B cell (primary cell): ENCODE measurements at places on chromosomes 5 and 9. TPM values are rescaled to one million over a fixed set of nuclear protein-coding genes. Genes with fewer than 3 reads are reported as not detected.

DNA sequence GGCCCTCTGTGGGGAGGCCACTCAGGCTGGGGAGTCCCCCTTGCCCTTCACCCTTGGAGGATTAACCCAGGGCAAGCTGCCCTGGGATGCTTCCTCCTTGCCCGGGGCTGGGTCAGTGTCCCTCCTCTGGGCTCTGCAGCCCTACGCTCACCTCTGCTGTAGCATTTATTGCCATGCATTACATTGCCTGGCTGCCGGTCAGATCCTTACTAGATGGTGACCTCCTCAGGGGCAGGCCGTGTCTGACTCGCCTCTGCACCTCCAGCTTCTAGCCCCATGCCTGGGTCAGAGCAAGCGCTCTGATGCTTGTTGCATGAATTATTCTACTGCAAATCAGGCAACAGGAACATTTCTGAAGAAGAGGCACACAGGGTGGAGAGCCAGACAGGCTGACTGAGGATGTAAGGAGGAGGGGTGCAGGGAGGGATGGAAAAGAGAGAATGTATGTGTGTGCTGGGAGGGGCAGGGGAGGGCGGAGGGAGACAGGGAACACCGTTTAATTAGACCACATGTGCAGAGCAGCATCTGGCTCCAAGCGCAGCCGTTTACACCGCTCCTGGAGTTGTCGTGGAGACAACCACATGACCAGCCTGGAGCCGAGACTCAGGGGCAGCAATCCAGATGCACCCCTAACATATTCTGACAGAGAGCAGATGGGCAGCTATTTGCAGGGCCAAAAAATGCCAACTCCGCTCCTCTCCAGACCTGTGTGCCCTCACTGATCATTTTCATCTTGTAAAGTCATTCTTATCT lies 117.0 kb downstream of the CRB2 start:
- DNase-seq = no peak

DNA sequence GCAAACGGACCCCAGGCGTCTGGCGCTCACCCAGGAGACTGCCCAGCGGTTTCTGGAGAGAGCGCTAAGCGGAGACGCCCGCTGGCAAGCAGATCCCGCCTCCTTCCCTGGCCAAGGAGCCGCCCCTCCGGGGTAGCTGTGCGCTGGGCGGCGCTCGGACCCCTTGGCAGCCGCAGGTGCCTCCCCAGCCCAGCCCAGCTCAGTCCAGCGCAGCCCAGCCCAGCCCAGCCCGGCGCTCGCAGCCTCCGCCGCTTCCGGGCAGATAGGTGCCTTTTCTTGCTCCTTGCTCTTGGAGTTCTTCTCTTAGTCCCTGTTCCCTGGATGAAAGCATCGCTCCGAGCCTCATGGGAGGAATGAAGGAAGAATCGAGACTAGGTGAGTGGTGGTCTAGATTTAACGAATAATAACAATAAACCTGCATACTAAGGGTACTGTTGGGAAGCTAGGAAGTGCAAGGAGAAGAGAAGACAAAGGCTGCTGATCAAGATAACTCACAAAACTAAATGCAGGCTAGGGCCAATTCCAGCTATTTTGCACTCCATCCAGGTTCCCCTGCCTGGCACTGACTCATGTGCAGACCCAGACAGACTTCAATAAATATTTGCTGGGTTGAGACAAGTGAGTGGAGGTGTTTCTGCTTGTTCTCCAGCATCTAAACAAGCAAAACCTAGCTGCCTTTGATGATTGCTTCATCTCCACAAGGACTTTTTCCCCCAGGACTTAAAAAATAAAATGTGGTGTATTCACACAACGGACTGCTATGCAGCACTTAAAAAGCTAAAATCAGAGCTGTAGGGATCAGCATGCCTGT lies at the start of gene STK32A:
STK32A (plus strand) TSS at position 202 of the 811 bp plus-strand sequence. CDS start 4,609 bp downstream, outside the sequence.
- DNase-seq = no peak

- no peak for DNase-seq
These were observed 74.7 kb upstream of the C5orf46 start for GRCh38 chr5:147981074-147981473.

DNA sequence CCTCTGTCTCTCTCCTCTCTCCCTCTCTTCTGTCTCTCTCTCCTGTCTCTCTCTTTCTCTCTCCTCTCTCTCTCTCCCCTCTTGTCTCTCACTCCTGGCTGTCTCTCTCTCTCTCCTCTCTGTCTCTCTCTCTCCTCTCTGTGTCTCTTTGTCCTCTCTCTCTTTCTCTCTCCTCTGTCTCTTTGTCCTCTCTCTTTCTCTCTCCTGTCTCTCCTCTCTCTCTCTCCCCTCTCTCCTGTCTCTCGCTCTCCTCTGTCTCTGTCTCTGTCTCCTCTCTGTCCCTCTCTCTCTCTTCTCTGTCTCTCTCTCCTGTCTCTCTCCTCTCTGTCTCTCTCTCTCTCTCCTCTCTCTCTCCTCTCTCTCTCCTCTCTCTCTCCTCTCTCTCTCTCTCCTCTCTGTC lies 25.0 kb downstream of the STK32A start:
- no peak for DNase-seq

DNA sequence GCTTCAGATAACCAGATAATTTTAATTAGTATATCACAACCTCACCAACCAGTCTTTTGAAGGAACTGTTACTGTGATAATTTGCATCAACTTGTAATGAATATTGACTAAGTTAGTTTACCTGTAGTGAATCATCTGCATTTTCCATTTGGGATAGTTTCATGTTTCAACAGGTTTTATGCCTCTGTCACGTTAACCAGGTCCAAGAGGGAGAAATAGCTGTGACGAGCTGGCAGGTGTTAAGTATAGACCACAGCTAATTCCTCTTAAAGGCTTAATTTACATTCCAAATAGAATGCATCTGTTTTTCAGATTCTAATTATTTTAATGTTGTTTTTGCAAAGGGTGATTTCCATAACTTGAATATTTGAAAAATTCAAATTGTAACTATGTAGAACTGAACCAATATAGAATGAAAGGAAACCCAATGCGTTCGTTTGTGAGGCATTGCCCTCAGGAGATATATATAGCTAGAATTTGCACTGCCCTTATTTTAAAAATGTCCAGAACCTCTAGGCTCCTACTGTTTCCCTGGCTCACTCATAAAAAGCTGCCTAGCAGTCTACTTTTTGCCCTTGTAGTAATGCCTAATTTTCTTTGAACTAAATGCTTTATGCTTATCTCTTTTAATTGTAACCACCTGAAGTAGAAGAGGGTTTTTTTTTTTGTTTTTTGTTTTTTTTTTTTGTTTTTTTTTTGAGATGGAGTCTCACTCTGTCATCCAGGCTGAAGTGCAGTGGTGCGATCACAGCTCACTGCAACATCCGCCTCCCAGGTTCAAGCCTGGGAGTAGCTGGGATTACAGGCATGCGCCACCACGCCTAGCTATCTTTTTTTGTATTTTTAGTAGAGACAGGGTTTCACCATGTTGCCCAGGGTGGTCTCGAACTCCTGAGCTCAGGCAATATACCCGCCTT lies 270.5 kb downstream of the SMARCA2 start:
- DNase-seq = no peak

DNA sequence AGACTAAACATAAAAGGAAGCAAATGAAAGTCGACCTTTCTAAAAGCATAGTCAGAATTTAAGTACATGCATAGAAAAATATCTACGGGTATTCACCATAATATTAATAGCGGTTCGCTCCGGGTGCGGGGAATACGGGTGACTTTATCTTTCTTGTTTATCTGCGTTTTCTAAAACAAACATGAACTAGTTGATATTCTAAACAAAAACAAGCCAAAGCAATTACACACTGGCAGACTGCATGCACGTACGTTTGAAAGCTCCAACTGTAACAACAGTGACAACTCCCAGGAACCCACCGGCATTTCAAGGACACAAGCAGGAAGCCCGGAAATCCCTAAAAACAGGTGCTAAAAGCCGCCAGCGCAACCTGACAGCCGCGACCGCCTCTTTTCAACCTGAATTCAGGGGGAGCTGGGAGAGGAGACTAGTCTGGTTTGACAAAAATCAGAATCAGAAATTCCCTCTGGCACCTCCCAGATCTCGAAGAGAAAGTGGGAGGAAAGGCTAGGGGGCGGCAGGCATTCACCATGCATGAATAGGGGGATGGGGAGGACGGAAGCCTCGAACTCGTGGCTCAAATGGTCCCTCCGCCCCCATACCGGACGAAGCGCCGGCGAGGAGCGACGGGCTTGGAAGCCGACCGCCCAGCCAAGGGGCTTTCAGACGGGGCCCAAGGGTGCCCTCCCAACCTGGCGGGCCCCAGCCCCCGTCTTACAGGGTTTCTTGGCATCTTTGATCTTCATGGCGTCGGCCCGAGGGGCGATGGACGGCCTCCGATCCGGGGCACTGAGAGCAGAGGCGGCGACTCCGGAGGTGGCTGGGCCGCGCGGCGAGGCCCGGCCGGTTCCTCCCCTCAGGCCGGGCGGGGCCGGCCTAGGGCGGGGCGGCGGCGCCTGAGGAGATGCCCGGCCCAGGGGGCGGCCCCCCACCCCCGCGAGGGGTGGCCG lies at the start of gene PANK3:
PANK3 (minus strand) TSS at position 831 of the 950 bp plus-strand sequence; CDS start at position 746, 85 bp downstream.
- no peak for DNase-seq

GRCh38 chr5:117302473-117302872 lies 727.9 kb upstream of the SEMA6A start:
- DNase-seq = no peak

GRCh38 chr5:40755407-40756365 lies at the start of gene TTC33:
TSS of gene TTC33 (minus strand) at chr5:40755961. CDS start at chr5:40747018, 8,943 bp downstream.
- DNase-seq = peak; percentile 92

- DNase-seq = no peak
These were observed 161.1 kb upstream of the EFNA5 start for GRCh38 chr5:107831612-107832395.

DNA sequence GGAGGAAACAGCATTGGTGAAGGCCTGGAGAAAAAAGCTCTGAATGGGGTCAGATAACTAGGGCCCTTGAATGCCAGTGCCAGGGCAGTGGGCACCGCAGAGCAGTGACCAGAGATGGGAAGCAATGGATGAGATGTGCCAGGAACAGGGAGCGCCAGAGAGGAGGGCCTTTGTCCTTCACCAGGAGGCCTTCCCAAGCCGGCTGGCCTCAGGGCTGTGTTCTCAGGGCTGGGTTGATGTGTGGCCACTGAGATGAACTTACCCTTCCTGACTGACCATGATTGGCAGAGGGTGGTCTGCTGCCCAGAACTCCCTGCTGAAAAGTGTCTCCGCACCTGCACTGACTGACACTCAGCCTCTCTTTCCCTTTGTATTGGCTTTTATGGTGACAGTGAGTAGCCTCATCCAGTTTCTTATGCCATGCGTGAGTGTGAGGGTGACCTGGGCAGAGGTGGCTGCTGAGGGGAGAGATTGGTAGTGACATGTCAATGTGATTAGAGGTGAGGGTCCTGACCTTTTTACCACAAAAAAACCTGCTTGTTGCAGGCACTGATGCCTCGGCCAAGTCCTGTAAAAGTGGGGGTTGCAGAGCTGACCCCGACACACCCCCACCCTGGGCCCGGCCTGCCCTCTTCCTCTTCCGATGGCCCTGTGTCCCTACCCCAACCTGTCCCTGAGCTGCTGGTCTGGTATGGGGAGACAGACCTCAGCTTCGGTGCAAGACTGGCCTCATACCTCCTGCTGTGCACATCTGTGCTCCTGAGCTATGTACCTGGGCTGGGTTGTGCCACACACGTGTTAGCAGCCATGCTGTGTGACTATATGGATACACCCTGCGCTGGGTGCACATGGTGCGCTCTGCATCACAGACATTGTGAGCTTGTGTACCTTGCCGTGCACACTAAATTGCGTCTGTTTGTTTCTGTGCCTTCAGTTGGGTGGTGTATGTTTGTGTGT lies 57.1 kb upstream of the PSD2 start:
- DNase-seq = no peak

DNA sequence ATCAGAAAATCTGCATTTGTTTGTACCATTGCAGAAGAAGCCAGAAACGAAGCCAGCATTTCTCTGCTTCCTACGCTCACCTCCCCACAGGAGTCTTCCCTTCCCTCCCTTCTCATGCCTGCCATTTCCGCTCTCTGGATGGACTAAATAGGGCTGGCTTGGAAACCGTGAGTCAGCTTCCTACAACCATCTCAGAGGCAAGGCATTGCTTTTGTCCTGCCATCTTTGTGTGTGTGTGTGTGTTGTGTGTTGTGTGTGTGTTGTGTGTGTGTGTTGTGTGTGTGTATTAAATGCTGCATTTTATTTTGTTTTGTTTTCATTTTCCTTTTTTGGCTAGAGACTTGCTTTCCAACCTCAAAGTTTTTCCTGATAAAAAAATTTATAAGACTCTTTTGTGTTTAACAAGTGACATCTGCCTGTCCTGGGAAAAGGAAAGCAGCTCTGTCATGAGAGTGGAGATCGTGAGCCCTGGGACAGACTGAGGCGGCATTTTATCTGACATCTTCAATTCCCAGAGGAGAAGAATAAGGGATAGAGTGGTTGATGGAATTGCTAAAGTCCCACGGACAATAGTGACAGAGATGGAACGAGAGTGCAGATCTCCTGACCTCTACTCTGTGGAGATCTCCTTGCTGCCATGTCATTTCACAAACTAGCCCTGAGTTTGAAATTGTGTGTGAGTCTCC lies 7.5 kb upstream of the EGFLAM start:
- no peak for DNase-seq

- no peak for DNase-seq
These were observed 577 bp downstream of the AP3S1 start for GRCh38 chr5:115842089-115842935.

GRCh38 chr5:58482536-58482935 lies 8.7 kb upstream of the GAPT start:
- no peak for DNase-seq

GRCh38 chr5:67925511-67925910 lies 290.0 kb upstream of the PIK3R1 start:
- no peak for DNase-seq

DNA sequence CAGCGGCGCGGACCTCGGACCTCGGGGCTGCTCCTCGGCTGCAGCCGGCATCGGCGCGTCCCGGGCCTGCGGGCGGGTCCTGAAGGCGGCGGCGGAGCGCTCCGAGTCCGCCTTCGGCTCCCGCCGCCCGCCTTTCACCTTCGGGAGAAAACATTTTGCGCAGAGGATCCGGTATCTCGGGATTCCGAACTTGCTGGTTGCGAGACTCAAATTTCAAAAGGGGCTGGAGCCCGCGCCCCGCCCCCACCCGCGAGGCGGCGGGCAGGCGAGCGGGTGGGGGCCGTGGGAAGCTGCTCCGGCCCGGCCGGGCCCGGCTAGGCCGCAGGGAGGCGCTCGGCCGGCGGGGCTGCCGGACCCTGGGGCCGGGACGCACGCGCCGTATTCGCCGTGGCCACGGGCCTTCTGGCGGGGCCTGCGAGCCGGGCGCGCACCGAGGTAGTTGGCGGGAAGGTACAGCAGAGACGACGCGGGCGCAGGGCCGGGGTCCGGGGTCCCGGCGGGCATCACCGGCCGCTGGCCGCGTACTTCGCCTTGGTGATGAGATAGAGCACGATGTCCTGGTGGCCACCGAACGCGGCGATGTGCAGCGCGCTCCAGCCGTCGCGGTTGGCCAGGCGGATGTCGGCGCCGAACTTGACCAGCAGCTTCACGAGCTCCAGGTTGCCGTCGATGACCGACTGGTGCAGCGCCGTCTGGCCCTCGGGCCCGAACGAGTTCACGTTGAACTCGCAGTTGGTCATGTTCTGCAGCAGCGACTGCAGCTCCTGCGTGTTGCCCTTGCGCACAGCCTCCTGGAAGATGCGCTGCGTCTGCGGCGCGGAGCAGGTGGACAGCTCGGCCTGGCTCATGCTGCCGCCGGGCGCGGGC lies 757 bp downstream of the NRARP start:
- peak; percentile 67 for DNase-seq

C1QTNF3 gene
- 10.6 and 11.9 TPM in 2 replicates for total RNA-seq

NDUFS4 gene
- 23.7 and 24.0 TPM in 2 replicates for total RNA-seq

PCDHGC4 gene
- 0.42 and 0.75 TPM in 2 replicates for total RNA-seq

F12 gene
- not detected in 2 replicates for total RNA-seq

MSANTD3 gene
- 12.1 and 13.8 TPM in 2 replicates for total RNA-seq

CDH9 gene
- not detected in 2 replicates for total RNA-seq

NUTM2F gene
- total RNA-seq = not detected in 2 replicates

ELOVL7 gene
- 0.54 TPM in 1 of 2 replicates, not detected in the other for total RNA-seq

KIF12 gene
- not detected in 2 replicates for total RNA-seq
